Vagina (tissue), 2 donors: ENCODE measurements at places on chromosomes 7 and 10.

- DNase-seq, result no peak
Measured at GRCh38 chr10:133462512-133463305, 9.0 kb downstream of the SCART1 start.

DNA sequence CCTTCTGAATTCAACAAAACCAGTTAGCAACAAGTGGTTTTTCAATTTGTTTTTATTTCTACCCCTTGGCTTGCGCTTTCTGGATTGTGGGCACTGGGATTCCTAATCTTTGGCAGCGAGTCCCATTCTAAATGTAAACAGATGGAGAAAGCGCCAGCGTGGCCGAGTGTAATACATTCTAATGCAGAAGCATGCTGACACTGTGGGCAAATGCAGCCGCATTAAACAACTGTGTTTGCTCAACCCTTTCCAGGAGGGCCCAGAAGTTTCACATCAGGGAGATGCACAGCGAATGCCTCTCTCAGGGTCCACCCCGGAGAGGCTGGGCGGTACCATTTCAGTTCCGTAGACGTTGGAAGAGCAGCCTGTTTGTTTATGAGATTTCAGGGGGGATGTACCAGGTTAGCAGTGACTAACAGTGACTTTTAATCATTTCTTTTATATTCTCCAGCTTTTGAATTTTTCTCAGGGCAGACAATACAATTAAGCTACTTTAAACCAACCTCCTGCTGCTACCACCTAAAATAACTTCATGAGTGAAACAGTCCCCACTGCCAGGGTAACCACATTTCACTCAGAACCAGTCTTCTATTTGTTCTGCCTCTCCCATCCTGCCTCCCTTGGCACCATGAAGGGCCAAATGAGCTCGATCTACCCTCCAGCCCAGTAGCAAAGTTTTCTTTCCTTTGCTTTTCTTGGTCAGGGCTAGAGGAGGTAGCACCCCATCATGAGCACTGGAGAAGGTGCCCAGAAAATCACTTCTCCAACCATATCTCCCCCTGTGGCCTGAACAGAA lies 164.2 kb upstream of the ITGB1 start:
- DNase-seq, result no peak

GRCh38 chr10:30088178-30088577 lies 28.8 kb upstream of the JCAD start:
- DNase-seq, result no peak

GRCh38 chr7:78443811-78444210 lies 645.2 kb downstream of the PHTF2 start:
- DNase-seq, result no peak

- no peak for DNase-seq
Measured at GRCh38 chr7:100588438-100588837, 2.3 kb downstream of the FBXO24 start.

DNA sequence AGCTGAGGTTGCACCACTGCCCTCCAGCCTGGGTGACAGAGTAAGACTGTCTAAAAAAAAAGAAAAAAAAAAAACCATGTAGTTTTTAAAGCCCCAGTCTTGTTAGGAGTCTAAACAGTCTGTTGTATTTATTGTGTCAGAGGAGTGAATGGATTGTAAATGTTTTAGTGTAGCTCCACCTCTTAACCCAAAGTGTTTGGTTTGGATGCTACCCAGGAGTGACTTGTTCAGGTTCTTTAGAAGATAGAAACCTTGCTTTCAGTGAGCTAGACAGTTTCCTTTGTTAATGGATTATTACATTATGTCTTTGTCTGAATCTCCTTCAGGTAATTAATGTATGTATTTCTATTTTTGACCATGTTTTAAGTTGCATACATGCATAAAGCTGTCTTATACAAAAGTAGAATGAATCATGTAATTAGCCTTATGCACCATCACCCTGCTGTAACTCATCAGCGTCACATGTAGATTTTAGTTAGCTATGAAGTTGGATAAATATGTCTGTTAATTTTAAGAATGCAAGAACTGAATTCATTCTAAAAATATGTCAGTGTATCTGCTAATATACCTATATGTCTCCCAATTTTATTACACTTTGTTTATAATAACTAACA lies 97.7 kb downstream of the TAF3 start:
- no peak for DNase-seq

DNA sequence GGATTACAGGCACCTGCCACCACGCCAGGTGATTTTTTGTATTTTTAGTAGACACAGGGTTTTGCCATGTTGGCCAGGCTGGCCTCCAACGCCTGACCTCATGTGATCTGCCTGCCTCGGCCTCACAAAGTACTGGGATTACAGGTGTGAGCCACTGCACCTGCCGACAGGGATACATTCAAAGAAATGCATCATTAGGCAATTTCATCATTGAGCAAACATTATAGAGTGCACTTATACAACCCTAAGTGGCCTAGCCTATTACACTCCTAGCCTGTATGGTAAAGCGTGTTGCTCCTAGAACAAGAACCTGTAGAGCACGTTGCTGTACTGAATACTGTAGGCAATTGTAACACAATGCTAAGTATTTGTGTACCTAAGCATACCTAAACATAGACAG lies 350.3 kb downstream of the GALNT17 start:
- no peak for DNase-seq

GRCh38 chr10:47340608-47341170 lies 7.5 kb upstream of the RBP3 start:
- DNase-seq, result no peak

DNA sequence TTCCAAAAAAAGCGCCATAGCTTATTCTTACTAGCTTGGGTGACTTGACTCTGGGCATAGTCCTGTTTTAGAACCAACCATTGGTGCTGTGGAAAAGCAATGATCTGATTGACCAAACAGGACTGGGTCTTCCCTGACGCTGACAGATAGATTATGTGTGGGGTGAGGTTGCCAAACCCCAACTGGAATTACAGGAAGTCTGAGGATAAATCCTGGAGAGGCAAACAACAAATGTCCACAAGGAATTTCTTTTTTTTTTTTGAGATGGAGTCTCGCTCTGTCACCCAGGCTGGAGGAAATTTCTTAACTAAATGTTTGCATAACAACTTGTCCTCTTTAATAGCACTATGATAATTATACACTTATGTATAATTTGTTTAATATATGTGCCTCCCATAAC lies 19.2 kb downstream of the GCC1 start:
- no peak for DNase-seq

DNA sequence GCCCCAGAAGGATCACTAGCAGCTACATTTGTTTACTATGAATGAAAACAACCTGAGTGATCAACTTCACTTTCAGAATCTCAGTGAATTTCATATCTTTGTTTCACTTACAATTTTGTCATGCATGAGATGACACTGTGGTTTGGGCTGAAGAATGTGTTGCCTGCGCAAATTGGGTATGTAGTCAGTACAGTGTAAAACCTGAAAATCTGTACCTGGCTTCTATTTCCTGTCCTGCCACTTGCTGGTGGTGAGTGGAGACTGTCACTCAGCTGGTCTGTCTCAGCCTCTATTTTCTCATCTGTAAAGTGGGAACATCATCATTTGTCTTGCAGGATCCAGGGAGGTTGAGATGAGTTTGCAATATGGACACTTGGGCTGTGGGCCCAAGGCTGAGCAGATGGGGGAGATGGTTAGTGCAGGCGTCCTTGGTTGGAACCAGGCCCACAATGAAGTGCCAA lies 118.0 kb downstream of the WDFY4 start:
- peak; percentile 44 for DNase-seq

DNA sequence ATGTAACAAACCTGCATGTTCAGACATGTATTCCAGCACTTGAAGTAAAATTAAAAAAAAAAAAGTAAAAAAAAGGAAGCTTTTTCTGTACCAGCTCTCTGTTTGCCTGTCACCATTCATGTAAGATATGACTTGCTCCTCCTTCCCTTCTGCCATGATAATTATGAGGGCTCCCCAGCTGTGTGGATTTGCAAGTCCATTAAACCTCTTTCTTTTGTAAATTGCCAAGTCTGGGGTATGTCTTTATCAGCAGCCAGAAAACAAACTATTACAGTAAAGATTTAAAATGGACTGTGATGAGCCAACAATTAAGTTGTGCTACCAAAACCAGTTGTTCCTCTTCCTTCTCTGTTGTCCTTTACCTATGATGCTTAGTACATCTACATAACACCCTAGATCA lies 619.6 kb downstream of the ARL4A start:
- DNase-seq, result no peak

GRCh38 chr10:31972519-31973041 lies 43.9 kb upstream of the ARHGAP12 start:
- DNase-seq, result no peak

GRCh38 chr10:110404825-110405224 lies 92.9 kb upstream of the DUSP5 start:
- no peak for DNase-seq

DNA sequence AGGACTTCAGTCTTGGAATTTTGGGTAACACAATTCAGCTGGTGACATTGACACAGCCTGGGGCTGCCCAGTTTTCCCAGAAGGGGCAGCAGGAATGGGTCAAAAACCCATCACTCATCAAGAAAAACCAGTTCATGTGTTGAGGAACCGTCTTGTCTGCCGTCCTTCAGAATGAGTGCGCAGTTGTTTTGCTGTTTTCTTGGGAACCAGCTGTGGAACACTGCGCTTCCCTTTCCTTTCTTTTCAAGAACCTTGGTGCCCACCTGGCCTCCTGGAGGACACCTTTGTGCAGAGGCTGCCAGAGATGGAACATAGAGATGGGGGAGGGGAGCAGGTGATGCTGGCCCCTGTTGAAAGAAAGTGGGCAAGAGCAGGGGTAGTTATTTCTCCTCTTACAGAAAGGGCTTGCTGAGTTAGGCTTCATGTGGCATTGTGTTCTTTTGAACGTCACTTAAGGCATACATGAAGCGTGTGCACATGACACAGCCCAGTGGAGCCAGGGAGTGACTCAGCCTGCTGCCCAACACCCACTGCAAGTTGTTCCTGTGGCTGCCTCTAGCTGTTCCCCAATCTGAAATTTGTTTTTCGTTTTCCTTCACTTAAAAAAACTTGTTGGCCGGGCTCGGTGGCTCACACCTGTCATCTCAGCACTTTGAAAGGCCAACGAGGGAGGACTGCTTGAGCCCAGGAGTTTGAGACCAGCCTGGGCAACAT lies 87.4 kb upstream of the TNS3 start:
- no peak for DNase-seq

GRCh38 chr10:49750546-49750945 lies 11.6 kb downstream of the OGDHL start:
- no peak for DNase-seq

- no peak for DNase-seq
Measured at GRCh38 chr7:121269798-121270197, 59.0 kb upstream of the WNT16 start.

DNA sequence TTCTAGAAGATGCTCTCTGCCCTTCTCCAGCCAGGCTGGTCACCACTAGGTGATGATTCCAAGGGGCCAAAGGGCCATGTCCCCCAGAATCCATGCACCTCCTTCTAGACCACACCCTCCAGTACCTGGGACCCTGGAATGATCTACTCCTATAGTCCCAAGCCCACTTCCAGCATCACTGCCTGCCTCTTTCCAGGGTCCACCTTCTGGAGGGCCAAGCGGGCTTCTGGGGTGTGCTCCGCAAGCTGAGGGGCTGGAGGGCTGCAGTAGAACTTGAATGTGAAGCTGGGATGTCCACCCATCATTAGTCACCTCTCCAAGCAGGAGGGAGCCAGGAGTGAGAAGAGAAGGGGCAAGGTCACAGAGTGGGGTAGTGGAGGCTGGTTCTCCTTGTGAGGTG lies 234.4 kb upstream of the MYO3A start:
- no peak for DNase-seq

DNA sequence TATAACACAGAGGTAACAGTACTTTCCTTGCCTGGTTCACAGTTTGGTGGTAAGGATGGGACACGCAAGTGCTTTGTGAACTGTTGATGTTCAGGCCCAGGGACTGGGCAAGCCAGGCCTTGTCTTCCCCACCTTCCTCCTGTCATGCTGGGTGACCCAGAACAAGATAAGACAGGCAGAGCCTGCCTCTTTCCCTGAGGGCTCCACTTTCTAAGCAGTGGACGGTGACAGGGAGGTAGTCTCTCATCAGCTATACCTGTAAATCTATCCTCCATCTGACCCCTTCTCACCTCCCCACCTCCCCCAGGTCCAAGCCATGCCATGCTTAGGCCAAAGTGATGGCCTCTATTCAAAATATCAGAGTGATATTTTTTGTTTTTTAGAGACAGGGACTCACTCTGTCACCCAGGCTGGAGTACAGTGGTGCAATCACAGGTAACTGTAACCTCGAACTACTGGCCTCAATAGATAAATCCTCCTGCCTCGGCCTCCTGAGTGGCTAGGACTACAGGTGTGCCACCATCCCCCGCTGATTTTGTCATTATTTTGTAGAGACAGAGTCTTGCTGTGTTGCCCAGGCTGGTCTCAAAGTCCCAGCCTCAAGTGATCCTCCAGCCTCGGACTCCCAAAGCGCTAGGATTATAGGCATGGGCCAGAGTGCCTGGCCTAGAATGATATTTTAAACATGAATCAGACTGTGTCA lies 42.8 kb downstream of the PDLIM1 start:
- no peak for DNase-seq

DNA sequence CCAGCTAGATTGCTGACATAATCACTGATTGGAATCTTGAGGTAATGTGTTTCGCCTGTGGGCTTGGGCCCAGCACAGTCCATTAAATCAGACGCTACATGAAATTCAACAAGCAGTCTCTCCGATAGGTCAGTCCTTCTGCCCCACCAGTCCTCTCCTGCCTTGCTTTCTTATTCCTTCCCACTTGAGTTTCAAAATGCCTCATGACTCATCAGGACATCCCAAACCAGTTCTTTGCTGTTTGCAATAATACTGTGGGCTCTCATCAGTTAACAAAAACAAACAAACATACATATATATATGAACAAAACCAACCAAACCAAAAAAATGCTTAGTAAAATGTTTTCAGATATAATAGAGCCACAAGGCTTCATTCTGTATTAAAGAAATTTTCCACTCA lies 599.0 kb downstream of the SORCS1 start:
- DNase-seq, result no peak

DNA sequence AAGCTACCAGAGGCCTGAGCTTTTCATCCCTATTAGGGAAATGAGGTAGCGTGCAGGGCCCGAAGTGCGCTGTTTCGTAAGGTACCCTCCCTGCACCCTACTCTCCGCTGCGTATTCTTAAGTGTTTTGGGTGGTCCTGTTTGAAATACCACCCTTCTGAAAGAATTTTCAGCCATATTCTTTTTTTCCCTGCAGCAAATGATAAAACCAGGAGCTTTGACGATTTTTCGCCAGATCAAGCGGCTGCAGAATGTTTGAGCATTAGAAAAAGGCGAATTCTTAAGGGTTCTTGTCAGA lies 1.2 kb downstream of the RSBN1L start:
- DNase-seq, result no peak

- DNase-seq, result no peak
Measured at GRCh38 chr10:71649631-71650030, 69.9 kb downstream of the C10orf105 start.

- DNase-seq, result no peak
Measured at GRCh38 chr10:97816609-97817008, 33.0 kb upstream of the GOLGA7B start.

GRCh38 chr7:43584195-43584586 lies 1.3 kb downstream of the STK17A start:
- DNase-seq, result no peak

- DNase-seq, result no peak
Measured at GRCh38 chr7:132377015-132377414, 199.3 kb downstream of the PLXNA4 start.

- DNase-seq, result no peak
Measured at GRCh38 chr10:93143281-93143680, 69.6 kb downstream of the CYP26A1 start.
